ENCODE measurements at places on chromosomes 5 and 9.

DNA sequence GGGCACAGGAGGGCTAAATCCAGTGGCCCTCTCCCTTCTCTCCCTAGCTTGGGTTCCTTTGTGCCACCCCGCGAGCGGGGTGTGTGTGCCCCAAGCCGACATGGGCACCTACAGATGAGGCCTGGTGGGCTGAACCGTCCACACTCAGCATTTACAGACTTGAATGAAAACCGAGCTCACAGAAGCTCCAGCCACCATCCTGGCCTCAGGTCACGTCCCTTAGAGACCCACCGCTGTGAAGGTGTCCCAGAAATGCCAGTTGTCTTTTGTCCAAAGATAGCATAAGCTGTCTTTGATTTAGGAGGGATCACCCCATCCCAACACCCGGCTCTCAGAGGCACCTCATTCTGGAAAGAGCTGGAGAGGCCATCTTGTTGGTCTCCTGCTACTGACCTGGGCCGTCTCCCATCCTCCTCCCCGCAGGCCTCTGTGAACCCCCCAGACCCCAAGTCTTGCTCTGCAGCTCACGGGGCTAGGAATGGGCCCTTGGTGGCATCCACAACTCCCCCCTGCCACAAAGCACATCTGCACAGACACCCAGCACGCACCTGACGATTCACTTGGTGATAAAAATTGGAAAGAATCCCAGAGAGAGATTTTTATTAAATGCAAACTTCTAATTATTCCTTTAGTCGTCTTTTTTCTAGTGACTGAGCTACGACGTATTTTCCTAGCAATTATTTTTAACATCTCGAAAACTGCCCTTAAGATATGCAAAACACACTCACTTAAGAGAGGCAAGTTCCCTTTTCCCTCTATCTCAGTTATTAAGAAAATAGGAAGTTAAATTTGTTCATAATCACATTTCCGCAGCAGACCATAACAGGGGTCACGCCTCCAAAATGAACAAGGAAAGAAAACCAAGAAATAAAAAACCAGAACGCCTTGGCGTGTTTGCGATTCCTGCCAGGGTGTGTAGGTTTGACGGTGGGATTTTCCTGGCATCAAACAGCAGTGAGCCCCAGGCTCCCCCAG, 80.5 kb upstream of the LMX1B start:
- no peak for DNase-seq

DNA sequence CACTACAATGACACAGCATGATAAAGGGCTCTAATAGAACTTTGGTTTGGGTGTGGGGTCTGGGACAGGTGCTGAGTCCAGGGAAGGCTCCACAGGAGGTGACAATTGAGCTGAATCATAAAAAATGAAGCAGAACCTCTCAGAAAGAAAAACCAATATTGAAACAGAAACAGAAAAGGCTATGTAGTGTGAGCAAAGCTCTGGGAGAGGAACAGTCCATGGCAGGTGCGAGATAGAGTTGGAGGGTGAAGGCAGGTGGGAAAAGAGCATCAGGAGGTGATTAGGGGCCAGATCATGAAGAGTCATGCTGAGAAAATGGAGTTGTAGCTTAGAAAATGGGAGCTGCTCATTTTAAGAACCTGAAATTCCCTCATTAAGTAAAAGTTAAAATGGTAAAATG, 164.9 kb downstream of the KCTD16 start:
- no peak for DNase-seq

DNA sequence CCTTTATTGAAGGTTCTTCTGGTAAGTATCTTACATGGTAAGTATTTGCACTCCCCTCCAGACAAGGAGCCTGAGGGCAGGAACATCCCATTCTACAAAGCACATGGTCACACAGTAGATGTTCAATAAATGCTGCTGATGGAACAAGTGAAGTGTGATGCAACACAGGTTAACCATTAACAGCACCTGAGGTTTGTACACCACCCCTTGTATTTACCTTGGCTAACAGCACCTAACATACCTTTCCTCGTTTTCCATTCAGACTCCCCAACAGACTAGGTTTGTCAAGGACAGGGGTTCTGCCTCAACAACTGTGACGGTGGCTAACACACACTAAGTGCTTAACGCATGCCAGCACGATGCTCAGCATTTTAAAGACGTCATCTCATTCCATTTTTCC, 213.6 kb downstream of the MAPKAP1 start:
- no peak for DNase-seq

- no peak for DNase-seq
Observed at GRCh38 chr9:120394058-120394669, 185.8 kb downstream of the CDK5RAP2 start.

GRCh38 chr5:32058101-32058500, 116.0 kb downstream of the GOLPH3 start:
- DNase-seq: no peak

DNA sequence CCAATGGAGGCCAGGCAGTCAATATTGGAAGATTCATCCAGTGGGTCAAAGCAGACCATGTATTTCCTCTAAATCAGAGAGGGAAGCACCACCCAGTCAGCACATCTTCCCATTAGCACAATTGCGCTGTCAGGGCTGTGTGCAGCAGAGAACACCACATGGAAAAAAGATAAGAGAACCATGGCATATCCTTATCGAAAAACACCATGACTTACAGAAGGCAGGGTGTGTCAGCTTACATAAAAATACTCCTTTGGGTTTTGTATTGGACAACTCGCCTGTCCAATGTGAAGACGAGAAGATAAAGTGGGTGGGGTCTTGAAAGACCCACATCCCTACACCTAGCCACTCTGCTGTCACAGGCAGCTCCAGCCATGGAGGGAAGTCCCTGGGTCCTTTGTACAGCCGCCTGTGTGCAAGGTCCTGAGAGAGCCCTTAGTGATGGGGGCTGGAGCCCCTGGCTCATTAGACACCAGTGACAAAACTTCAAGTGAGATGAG, 71.9 kb upstream of the SPATA31E1 start:
- DNase-seq: no peak

- no peak for DNase-seq
Observed at GRCh38 chr9:116286297-116286696, 132.7 kb downstream of the PAPPA start.

DNA sequence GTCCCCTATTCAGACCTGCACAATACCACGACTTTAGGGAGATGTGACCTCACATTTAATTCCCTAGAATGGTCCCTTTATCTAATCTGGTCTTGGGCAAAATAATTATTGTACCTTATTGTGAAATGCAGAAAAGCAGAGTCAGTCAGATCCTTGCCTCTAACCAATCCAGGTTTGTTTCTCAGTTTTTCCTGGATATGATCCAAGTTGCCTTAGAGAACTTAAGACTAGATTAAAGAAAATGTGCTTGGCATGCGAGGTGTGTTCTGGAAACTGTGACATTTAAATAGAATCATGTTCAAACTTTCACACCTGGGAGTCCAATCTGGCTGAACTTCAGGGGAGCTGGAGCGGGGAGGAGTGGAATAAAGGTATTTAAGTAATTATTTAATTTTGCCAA, 696.2 kb downstream of the DNAH5 start:
- no peak for DNase-seq

DNA sequence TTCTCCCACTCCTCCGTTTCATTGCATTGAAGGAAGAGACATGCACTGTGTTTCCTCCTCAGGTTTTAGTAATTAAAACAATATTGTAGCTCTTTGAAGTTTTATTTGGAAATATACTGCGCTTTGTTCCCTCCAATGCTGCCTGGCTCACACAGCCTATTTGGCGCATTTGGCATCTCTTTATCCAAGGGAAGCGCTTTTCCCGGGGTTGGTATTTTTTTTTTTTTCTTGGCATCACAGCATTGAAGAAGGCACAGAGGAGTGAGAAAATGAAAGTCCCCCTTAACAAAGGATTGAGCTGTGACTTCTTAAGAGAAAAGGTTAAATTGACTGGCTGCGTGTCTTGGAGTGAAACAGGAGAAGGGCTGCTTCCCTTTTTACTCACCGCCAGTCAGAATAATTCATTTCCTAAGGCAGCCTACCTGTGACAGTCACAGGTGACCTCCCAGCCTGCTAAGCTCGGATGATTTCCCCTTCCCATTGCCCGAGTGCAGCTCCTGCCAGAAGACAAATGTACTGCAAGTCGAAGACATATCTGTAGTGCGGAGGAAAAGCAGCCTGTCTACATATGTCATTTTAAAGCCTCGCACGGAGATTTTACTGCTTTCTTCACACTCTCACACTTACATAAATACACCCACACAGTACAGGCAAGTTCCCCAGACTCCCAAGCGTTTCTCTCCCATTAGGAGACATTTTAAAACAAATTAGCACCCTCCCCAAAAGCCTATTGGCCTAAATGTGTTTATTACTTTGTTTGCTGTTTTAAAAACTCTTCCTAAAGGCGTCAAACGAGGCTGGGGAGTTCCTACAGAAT, 665.5 kb upstream of the ZNF608 start:
- DNase-seq: no peak

GRCh38 chr9:19231126-19231903, 822 bp downstream of the DENND4C start:
- DNase-seq: peak; percentile 67
